ENCODE measurements at places on chromosomes 3 and 15. TPM values are rescaled to one million over a fixed set of nuclear protein-coding genes. Genes with fewer than 3 reads are reported as not detected.
A peak's percentile ranks its signal among the peaks of the same experiment; 100 is the strongest.

DNA sequence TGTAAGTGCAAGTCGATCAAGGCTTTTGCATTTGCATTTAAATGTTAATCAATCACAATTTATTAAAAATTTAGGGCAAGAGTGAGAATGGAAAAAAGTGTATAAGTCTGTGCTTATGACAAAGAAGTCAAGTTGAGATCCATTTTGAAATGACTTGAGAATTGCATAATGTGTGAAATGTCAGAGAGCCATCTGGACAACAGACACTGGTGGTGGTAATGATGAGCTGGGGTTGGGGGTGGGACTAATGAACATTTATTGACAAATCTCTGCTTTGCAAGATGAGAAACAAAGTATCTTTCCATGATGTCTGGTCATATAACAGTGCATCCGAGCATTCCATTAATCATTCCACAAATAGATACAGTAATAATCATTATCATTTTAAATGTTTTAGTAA lies 89.4 kb upstream of the ZBTB20 start:
- H3K27me3 ChIP-seq = no peaks in the 10 kb centered on the region
- H3K27ac ChIP-seq = no peak overlapping the region
- H3K4me1 ChIP-seq = no peaks in the 10 kb centered on the region
- no peak for DNase-seq
- no peak overlapping the region for H3K4me3 ChIP-seq

GRCh38 chr3:44584646-44585501 lies at the start of gene ZNF660:
Gene ZNF660 (plus strand): TSS chr3:44584964. CDS start chr3:44594194, 9,230 bp downstream.
- H3K36me3 ChIP-seq = no peaks in the 10 kb centered on the region
- no peak within 1 kb of the TSS for H3K4me3 ChIP-seq
- H3K27me3 ChIP-seq = no peaks in the 10 kb centered on the region
- no peak for DNase-seq
- no peak within 1 kb of the TSS for H3K27ac ChIP-seq

- H3K27ac ChIP-seq = no peak overlapping the region
- DNase-seq = no peak
- no peaks in the 10 kb centered on the region for H3K36me3 ChIP-seq
- H3K4me3 ChIP-seq = no peak overlapping the region
These were observed 11.4 kb downstream of the SKIL start for GRCh38 chr3:170368921-170369320.

DNA sequence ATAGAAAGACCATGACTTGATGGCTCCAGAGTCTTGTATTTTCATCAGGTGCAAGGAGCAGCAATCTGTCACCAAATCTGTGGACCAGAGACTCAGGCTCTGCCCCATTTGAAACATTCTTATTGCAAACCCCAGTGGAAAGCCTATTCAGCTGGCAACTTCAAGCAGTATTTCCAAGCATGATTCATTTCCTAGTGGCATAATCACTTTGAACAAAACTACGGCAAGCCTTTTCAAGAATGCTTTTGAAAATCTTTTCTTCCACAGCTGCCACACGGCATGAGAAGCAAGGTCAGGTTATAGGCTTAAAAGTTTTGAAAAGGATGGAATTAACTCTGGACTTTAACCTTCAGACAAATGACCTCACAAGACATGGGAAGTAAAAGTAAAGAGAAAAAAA lies 122.0 kb upstream of the BFSP2 start:
- H3K36me3 ChIP-seq = no peaks in the 10 kb centered on the region
- no peak overlapping the region for H3K4me3 ChIP-seq
- no peaks in the 10 kb centered on the region for H3K27me3 ChIP-seq
- peaks cover 6% of the 10 kb centered on the region for H3K4me1 ChIP-seq

DNA sequence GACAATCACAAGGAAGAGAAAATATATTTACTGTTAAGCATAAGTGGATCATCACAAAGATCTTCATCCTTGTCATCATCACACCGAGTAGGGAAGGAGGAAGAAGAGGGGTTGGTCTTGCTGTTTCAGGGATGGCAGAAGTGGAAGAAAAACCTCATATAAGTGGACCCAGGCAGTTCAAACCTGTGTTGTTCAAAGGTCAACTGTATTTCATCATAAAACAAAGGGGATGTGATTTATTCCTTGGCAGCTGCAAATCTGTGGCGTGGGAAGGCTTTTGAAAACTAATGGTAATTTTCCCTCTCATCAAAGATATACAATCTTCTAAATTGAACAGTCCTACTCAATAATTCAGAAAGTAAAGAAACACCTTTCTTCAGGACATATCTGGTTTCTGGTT lies 129.9 kb upstream of the ABI3BP start:
- H3K27me3 ChIP-seq = no peaks in the 10 kb centered on the region
- no peak for DNase-seq
- peaks cover 8% of the 10 kb centered on the region for H3K4me1 ChIP-seq
- no peaks in the 10 kb centered on the region for H3K36me3 ChIP-seq
- H3K27ac ChIP-seq = no peak overlapping the region

- H3K4me3 ChIP-seq = no peak overlapping the region
- H3K36me3 ChIP-seq = no peaks in the 10 kb centered on the region
- DNase-seq = no peak
- H3K4me1 ChIP-seq = peaks cover 17% of the 10 kb centered on the region
- peak overlapping the region; percentile 42 for H3K27ac ChIP-seq
These were observed 21.0 kb upstream of the CLDN18 start for GRCh38 chr3:137988982-137989381.

The PP2D1 gene
- total RNA-seq = not detected

The ZMAT3 gene
- 8.8 TPM for total RNA-seq

The BHLHE40 gene
- total RNA-seq = 8.7 TPM

The RTP3 gene
- total RNA-seq = not detected

The LRRC49 gene
- total RNA-seq = 2.1 TPM

The B3GALNT1 gene
- total RNA-seq = 9.0 TPM

The TMEM45A gene
- 5.6 TPM for total RNA-seq

The BFSP2 gene
- total RNA-seq = not detected

The GCSAM gene
- total RNA-seq = not detected

The FES gene
- total RNA-seq = 1.8 TPM

The GTF2E1 gene
- total RNA-seq = 23.7 TPM

The LMAN1L gene
- total RNA-seq = not detected

Data from Caco-2 (cell line).